Smooth muscle cell of the brain vasculature (primary cell): ENCODE measurements at places on chromosomes 7 and 10.

GRCh38 chr7:84216472-84216871 lies 21.9 kb upstream of the SEMA3A start:
- no peak for DNase-seq

GRCh38 chr10:96176985-96177384 lies 46.9 kb downstream of the ZNF518A start:
- DNase-seq: no peak

- DNase-seq: no peak
Measured at GRCh38 chr7:16223963-16224707, 197.2 kb downstream of the CRPPA start.

GRCh38 chr10:11746883-11747539 lies 4.8 kb downstream of the ECHDC3 start:
- no peak for DNase-seq

GRCh38 chr10:110843796-110844616 lies 27.7 kb upstream of the PDCD4 start:
- DNase-seq: no peak

GRCh38 chr7:66913118-66914037 lies 7.6 kb upstream of the TMEM248 start:
- no peak for DNase-seq

DNA sequence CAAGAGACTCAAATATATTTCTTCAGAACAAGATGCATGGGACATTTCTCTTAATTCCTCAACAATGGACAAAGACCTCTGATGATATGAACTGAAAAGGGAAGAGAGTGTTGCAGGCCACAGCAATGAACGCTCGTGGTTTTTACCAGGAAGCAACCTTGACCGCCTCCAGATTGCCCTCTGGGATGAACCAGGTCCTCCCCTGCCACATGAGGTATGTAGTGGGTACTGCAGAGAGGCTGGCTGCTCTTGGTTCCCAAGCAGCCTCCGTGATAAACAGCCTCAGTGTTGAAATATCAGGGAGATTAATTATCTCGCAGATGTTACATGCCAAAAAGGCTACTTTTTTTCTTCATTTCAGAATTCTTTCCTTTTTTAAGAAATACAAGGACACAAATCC lies 338.8 kb downstream of the ELMO1 start:
- no peak for DNase-seq

- DNase-seq: no peak
Measured at GRCh38 chr10:69438536-69439349, 12.5 kb upstream of the TSPAN15 start.

DNA sequence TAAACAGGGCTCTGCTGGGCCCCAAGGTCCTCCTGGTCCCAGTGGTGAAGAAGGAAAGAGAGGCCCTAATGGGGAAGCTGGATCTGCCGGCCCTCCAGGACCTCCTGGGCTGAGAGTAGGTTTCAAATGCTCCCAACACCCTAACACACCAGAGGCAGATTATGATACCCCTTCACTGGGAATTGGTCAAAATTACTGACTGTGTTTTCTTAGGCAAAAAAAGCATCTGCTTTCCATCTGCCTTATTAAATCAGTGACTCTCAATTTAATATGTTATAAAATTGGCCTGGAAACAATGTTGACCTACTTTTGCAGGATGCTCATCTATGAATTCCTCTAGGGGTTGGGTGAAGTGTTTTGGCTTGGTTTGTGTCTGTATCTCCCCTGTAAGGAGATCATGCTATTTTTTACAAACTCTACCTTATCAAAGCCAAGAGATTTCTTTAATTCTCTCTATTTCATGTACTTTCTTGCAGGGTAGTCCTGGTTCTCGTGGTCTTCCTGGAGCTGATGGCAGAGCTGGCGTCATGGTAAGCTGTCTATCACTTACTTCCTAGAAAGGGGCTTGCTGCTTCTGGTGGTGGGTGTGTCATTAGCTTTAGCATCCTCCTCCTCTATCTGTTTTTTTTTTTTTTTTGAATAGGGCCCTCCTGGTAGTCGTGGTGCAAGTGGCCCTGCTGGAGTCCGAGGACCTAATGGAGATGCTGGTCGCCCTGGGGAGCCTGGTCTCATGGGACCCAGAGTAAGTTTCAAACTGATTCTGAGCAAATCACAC lies 15.9 kb downstream of the COL1A2 start:
- no peak for DNase-seq

GRCh38 chr7:51209426-51209825 lies 107.2 kb downstream of the COBL start:
- no peak for DNase-seq

GRCh38 chr10:44424957-44425356 lies 40.1 kb upstream of the CXCL12 start:
- no peak for DNase-seq

- DNase-seq: no peak
Measured at GRCh38 chr7:123844712-123845219, at the start of gene HYAL4. HYAL4 (plus strand) TSS chr7:123845169; CDS start chr7:123868274, 23,105 bp downstream.

- no peak for DNase-seq
Measured at GRCh38 chr7:89966067-89966664, 188.1 kb upstream of the STEAP1 start.

DNA sequence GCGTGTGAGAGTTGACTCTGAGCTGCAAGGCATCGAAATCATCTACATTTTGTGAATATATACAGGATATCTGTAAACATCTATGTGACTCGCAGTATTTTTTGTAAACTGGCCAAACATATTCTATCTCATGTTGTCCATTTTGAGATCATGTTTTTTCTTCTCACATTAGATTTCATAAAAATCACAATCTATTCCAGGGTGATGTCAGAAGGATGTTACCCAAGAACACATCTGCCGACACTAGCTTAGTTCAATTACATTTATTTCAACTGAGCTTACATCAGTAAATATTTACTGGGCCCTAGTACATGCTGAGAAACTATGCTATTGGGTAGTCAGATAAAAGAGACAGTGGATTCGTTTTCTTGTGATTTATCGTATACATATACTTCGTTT lies 2.5 kb upstream of the BUB3 start:
- DNase-seq: no peak

DNA sequence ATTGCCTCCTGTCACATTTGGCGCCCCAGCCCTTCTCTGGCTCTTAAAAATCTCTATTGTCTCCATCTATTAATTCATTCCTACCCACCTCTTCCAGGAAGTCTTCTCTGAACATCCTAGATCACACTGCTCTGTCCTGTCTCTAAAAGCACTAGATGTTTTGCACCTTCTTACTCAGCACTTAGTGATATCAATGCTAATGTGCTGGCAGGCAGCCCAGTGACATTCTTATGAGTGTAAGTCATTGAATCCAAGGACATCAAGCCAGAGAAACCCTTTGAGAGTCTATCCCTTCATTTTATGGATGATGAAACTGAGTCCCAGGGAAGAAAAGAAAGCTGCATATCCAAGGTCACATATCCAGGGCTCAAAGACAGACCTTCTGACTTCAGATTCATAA lies 48.3 kb upstream of the PAX2 start:
- no peak for DNase-seq

GRCh38 chr7:43873300-43873699 lies 4.0 kb upstream of the MRPS24 start:
- DNase-seq: no peak

- no peak for DNase-seq
Measured at GRCh38 chr7:151762583-151763245, 114.2 kb downstream of the PRKAG2 start.

DNA sequence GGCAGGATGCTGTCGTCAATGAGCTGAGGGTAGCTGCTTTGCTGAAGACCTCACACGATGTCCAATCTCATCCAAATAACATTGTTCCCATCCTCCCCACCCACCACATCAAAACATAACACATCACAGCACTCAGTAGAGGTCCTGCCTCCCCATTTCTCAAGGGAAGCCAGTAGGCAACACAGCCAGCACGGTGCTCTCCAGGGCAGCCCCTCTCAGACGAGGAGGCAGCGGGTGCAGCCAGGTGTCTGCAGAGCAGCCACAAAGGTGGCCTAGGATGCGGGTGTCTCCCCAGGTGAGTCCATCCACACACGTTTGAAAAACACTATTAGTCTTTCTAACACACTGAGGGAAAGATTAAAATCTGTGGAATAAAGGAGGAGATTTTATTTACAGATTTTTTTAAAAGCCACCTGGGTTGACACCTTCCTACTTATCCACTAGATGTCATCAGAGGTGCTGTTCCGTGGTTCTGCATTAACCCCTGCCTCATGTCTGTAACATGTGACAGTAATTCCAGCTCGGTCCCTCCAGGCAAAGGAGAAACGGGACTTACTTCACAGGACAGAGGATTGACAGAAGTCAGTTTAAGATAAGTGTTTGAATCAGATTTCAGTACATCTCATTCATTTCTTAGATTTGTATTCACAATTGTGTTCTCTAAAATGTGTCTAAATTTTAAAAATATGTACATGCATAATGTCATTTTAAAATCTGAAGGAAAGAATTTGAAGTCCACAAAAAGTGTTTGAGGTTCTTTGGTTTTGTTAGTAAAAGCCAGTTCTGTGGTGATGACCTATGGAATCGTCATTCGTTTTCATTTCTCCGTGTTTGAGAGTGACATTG lies 68.0 kb downstream of the LANCL2 start:
- no peak for DNase-seq

GRCh38 chr7:84364708-84365107 lies 170.1 kb upstream of the SEMA3A start:
- no peak for DNase-seq

DNA sequence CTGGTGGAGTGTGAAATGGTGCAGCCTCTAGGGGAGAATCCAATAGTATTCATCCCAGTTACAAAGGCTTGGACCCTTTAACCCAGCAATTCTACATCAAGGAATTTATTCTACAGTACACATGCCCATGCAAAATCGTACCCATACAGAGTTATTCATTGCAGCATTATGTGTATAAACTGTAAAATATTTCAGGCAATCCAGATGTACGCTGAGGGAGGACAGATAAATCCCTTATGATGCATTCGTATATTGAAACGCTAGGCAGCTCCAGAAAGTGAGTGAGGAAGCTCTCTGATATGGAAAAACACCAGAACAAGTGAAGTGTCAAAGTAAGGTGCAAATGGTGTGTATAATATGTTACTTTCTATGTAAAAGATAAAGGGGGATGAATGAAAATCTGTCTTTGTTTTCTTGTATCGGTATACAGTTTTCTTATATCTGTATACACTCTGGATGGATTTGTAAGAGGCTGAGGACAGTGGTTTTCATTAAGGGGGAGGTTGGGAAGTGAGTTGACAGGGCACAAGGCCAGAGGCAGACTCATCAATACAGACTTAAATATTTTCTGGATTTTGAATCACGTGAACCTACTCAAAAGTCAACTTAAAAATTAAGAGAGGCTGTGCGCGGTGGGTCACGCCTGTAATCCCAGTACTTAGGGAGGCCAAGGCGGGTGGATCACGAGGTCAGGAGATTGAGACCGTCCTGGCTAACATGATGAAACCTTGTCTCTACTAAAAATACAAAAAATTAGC lies 17.1 kb downstream of the VWA2 start:
- DNase-seq: no peak

DNA sequence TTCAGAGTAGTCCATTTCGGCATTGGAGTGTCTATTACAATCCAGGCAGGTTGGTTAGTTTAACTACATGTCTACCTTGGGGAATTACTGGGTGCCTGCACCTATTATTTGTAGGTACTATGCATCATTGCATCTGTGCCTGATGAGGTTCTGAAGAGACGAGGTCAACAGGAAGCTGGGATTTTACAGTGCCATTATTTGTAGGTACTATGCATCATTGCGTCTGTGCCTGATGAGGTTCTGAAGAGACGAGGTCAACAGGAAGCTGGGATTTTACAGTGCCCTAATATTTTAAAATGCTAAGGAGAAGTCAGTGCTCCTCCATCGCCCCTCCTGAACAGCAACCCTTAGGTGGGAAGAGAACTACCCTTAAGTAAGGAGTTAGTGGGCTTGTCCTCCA lies 41.7 kb downstream of the NPY start:
- DNase-seq: no peak

DNA sequence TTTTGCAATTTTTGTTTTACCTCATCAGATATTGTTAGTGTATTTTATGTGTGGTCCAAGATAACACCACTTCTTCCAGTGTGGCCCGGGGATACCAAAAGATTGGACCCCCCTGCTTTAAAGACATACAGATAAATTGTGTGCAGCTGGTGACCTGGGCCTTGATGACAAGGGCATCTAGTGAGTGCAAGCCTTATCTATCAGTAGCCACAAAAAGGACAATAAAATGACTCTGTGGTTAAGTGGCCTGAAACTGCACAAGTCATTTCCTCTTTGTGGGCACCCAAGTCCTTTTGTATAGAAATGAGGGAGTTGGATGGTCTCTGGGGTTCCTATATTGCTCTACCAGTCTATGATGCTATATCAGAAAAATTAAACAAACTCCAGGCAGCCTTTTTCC lies 98.1 kb downstream of the PARD3 start:
- no peak for DNase-seq

GRCh38 chr7:95808396-95808795 lies 36.0 kb downstream of the DYNC1I1 start:
- DNase-seq: no peak

DNA sequence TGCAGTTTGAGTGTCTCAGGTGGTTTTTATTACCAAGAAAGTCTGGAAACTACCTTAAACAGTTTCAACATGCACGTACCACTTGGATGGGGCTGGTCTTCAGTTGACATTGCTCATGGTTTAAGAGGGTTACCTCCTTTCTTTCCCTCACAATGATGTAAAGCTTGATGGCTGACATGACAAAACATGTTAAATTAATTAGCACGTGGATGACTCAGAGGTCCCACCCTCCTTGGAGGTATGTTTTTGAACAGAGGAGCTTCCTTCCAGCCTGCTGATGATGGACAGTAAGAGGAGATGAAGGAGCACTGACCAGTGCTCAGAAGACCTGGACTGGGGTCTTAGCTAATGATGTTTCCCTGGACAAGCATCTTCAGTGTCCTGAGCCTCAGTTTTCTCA lies 322.3 kb upstream of the PODXL start:
- DNase-seq: no peak

GRCh38 chr7:132977234-132977633 lies 104.7 kb downstream of the CHCHD3 start:
- no peak for DNase-seq

- no peak for DNase-seq
Measured at GRCh38 chr7:12386313-12386740, 17.3 kb downstream of the VWDE start.

DNA sequence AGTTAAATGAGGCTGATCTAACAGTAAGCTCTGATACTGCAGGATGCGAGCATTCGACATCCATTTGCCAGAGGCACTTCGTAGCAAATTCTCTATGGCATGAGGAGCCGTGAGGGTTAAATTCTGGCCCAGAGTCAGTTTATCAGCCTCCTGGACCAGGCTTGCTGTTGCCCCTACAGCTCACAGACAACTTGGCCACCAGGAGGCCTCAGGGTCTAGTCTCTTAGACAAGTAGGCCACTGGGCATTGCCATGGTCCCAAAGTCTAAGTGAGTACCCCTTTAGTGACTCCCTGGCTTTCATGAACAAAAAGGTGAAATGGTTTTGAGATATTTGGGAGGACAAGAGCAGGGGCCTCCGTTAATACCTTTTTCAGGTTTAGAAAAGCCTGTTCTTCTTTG lies 178.0 kb upstream of the MBL2 start:
- DNase-seq: no peak

DNA sequence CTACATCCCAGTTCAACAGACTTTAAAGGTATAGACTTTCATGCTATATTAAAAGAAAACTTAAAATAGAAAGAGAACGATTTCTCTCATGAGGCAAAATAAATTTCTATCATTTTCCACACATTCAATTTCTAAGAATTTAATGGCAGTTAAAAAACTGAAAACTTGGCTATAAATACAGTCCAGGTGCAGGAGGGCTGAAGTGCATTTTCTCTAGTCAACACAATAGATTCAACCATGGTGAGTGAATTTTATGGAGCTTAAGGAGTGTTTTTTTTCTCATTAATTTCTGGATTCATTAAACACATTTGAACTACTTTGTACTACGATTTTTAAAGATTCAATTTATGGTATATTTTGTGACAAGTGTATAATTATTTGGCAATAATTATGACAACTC lies 240.8 kb upstream of the SLC26A5 start:
- no peak for DNase-seq
